SK-MEL-5 (cell line): ENCODE measurements at places on chromosomes 16 and 17. TPM values are rescaled to one million over a fixed set of nuclear protein-coding genes. Genes with fewer than 3 reads are reported as not detected.

DNA sequence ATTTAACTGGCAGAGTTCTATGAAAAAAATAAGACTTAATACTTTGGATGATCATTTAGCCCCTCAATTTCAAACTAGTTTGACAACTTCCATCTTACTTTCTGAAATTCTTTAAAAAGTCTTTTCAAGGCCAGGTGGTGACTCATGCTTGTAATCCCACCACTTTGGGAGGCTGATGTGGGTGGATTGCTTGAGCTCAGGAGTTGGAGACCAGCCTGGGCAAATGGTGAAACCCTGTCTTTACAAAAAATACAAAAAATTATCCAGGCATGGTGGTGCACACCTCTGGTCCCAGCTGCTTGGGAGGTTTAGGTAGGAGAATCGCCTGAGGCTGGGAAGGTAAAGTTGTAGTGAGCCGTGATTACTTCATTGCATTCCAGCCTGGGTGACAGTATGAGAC is 154.4 kb downstream of the TANC2 start:
- no peak for DNase-seq

Gene SBK1
- total RNA-seq: 0.19 and 0.37 TPM in 2 replicates

Gene CDH8
- total RNA-seq: 1.6 TPM in 1 of 2 replicates, not detected in the other

DNA sequence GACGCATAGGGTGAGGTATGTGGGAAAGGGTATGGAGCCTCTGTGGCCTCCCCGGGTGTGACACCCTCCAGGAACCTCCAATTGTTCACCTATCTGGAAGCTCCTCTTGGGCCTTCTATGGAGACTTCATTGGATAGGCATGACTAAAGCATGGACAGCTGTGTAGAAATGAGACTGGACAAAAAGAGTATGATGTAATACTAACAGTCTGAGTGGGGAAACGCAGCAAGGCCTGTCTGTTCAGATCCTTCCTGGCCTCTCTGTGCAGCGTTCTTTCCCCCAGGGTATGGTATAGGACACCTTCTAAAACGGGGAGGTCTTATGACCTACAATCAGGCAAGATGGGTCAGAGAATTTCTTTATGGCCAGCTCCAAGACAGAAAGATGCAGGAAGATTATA is 30.7 kb upstream of the CCNF start:
- DNase-seq: no peak

DNA sequence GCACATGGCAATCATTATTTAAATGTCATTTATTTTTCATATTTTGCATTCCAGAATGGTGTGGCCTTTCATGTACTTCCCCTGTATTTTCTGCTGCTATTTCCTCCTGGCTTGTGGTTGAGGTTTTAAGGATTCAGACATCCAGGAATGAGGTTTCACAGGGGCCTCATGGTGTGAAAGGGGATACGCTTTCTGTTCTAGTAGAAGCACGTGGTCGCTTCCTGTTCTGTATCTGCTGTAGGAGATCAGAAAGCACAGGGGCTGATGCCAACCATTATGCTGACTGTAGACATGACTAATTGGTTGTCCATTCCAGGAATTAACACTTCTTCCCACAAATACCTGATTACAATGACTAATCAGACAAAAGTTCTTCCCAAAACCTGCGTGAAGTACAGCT is 405.9 kb downstream of the SHISA9 start:
- no peak for DNase-seq

DNA sequence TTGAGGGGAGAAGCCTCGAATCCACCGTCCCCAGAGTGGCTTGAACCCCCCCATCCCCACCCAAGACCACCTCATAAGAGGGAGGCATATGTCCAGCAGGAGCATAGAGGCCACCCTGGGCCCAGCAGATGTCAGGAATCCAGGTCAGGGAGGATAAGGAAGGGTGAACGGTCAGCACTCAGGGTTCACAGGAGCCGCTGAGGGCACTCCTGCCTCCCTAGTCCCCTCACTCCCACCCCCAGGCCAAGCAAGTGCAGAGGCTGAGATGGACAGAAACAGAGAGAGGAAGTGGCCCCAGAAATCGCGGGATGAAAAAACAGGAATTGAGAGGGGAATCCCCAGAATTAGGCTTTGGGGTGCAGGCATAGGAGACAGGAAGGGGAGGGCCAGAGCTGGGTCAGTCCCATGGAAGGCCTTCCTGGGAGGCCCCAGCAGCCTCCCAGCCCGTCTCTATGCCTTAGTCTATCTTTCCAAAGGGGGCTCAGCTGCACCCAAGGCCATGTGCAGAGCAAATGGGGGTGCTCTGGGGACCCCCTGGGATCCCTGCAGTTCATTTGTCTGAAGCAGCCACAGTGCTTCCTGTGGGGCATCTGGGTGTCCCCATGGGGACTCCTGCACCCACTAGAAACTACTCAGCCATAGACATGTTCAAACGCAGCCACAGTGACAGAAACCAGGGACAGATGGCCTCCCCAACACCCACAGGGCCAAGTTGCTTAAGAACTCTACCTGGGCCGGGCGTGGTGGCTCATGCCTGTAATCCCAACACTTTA is 1.7 kb downstream of the CMTM3 start:
- DNase-seq: no peak

Gene WNT9B
- total RNA-seq: not detected in 2 replicates

GRCh38 chr16:80433623-80434022 is 107.2 kb upstream of the DYNLRB2 start:
- no peak for DNase-seq

DNA sequence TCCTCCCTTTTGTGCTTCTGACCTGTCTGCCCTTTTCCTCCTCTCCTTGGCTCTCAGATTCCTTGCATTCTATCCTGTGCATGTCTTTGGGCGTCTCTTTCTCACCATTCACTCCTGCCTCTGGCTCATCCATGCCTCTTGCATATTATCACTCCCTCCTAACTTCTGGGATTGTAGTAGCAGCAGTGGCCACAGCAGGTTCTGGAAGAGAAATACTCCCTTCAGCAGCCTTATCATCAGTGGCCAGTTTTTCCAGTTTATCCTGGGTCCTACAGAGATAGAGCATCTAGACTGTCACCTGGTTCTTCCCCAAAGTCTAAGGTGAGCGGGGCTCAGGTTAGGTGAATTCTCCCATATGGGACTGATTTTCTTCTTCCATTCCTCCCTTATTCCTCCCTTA is 354.0 kb upstream of the CCL2 start:
- DNase-seq: no peak
